ENCODE measurements at places on chromosomes 2 and 18. TPM values are rescaled to one million over a fixed set of nuclear protein-coding genes. Genes with fewer than 3 reads are reported as not detected.

DNA sequence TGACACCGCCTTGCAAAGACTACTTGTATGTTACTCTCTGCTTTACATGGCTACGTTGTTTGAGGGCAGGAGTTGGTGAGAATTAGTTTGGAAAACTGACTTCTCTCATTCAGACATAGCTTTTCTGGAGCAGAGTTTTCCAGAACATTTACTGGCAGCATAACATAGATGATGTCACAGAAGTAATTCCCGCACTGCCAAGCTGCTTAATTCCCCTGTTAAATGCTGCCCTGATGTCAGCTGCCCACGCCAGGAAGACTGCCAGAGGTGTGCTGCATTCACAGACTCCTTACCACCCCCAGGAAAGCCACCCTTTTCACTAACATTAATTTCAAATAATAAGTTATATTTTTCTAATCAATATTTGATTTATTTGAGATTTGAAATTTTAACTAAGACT is 24.7 kb upstream of the PTPN2 start:
- DNase-seq: no peak

The SLC5A7 gene
- 0.08 TPM for total RNA-seq

The STEAP3 gene
- 7.7 TPM for total RNA-seq

The PRKAG3 gene
- 0.10 TPM for total RNA-seq

DNA sequence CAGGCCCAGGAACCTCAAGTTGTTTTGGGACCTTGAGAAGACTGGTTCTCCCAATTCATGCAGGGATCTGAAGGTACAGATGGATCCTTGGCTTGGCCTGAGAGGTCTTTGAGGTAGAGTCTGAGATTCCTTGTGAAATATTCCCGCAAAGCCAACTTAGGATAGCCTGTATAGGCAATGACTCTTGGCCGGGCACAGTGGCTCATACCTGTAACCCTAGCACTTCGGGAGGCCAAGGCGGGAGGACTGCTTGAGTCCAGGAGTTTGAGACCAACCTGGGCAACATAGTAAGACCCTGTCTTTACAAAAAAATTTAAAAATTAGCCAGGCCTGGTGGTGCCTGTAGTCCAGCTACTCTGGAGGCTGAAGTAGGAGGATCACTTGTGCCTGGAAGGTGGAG is 40.4 kb downstream of the ANKMY1 start:
- DNase-seq: no peak

GRCh38 chr2:15704788-15705115 is 113.1 kb downstream of the DDX1 start:
- DNase-seq: no peak

GRCh38 chr2:98869272-98869641 is 66.8 kb downstream of the CRACDL start:
- DNase-seq: peak; percentile 35

The POTEF gene
- total RNA-seq: not detected

GRCh38 chr2:175579646-175580045 is 398.1 kb upstream of the ATP5MC3 start:
- no peak for DNase-seq

The TUBA3D gene
- total RNA-seq: 8.5 TPM

DNA sequence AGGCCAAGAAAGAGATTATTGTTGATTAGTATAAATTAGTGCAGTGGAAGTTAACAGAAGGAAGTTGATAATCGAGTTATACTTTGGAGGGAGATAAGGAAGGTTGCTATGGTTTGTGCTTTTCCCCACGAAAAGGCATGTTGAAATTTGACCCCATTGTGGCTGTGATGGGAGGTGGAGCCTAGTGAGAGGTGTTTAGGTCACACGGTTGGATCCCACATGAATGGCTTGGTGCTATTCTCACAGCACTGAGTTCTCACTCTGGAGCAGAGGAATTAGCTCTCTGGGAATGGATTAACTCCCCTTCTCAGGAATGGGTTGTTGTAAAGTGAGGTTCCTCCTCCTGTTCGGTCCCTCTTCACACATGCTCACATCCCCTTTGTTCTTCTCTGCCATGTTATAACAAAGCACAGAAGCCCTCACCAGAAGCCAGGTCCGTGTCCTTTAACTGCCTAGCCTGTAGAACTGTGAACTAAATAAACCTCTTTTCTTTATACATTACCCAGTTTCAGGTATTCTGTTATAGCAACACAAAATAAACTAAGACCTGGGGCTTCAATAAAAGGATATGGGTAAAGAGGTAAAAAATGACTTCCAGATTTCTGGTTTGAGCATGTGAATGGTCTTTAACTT is 21.9 kb downstream of the PIGN start:
- DNase-seq: no peak

DNA sequence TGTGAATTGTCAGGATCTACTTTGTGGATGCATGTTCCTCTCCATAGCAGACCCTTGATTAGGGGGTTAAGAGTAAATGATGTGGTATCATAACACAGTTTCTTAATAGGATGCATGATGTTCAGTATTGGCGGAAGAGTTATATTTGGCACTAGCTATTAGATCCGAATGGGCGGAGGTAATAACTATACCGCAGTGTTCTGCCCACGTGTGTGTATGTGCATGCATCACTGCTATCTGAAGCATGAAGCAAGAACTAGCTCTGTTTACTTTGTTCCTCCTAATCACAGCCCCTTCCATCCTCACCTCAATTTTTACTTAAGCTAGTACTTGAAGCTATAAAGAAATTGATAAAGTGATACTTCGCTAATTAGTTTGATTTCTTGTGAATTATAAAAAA is 159.6 kb upstream of the NOSTRIN start:
- DNase-seq: no peak

The PFN4 gene
- total RNA-seq: 1.1 TPM

DNA sequence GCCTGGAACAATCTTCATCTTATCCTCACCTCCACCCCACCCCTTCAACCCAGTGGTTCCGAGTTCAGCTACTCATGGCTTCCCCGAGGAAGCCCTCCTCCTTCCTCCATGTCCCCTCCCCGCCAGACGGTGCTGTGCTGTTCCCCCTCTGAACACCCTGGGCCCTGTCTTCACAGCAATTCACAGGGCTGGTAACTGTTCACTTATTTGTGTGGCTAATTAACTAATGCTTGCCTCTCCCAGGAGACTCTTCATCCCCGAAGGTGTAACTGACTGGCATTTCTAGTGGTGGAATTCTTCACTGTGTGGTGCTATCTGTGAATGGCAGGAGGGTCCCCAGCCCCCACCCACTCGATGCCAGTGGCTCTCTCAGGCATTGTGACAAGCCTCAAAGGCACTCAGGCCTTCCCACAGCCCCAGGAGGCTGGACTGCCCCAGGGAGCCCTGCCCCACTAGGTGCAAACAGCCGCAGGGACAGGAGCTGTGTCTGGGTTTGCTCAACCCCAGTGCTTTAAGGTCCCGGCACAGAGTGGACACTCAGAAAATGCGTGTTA is 133.7 kb upstream of the ID2 start:
- DNase-seq: no peak

DNA sequence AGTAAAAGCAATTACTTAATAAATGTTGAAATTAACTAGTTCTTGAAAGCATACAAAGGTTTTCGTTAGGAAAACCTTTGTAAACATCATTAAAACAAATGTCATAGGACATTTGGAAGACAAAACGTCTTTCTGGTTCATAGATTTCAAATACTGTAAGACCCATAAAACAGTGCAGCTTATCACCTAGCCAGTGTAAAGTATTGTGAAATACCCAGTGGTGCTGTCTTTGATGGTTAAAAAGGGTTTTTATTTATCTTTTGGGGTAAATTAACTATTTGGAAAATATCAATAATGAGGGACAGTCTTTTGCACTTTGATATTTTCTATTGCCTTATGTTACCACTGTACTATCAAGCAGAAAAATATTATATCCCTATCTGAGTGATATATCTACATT is 120.0 kb upstream of the FAM98A start:
- DNase-seq: no peak

GRCh38 chr2:239146011-239146641 is 254.7 kb downstream of the HDAC4 start:
- DNase-seq: peak; percentile 12

GRCh38 chr2:236976266-236977062 is 109.2 kb upstream of the COPS8 start:
- no peak for DNase-seq

- no peak for DNase-seq
Measured at GRCh38 chr18:79299272-79299671, 96.5 kb upstream of the NFATC1 start.

The PAX8 gene
- total RNA-seq: 1.9 TPM

Measured in left cardiac atrium (tissue), 4 donors.